ENCODE measurements at places on chromosomes 7 and 10.

- DNase-seq: no peak
Observed at GRCh38 chr10:10205906-10206305, 811.8 kb upstream of the CELF2 start.

DNA sequence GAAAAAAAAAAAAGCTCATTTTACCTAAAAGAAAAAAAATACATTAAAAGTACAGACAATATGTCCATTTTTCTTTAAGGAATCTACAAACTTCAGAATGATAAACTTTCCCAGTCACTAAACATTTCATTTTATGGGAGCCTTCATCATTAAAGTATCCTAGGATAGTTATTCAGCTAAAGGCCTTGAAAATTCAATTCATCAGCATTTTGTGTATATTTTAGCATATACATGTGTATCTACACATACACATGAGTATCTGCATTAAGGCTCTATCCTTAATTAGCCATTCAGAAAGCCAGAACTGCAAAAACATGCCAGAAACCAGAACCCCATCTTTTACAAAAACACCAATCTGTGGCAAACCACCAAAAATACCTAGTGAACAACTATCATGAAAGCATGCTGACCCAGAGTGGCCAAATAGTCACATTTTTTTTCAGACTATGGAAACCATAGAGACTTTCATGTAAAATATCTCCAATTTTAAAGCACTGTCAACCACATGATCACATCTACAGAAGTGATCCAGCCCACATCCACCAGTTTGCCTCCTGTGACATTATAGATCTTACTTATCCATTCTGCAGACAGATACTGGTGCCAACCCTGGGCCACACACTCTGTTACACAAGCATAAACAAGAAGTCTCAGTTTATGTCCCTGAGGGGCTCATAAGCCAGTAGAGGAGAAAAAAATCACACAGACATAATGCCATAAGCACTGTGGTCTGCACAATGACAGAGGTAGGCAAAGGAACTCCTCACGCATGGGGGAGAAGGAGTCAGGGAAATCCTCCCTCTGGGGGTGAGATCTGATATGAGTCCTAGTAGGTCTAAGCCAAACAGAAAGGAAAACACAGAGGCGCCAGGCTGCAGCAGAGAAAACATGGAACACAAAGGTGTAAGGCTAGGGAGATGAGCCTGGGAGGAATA is 79.2 kb downstream of the SRPK2 start:
- no peak for DNase-seq

- DNase-seq: no peak
Observed at GRCh38 chr7:30838008-30838407, 66.8 kb downstream of the MINDY4 start.

DNA sequence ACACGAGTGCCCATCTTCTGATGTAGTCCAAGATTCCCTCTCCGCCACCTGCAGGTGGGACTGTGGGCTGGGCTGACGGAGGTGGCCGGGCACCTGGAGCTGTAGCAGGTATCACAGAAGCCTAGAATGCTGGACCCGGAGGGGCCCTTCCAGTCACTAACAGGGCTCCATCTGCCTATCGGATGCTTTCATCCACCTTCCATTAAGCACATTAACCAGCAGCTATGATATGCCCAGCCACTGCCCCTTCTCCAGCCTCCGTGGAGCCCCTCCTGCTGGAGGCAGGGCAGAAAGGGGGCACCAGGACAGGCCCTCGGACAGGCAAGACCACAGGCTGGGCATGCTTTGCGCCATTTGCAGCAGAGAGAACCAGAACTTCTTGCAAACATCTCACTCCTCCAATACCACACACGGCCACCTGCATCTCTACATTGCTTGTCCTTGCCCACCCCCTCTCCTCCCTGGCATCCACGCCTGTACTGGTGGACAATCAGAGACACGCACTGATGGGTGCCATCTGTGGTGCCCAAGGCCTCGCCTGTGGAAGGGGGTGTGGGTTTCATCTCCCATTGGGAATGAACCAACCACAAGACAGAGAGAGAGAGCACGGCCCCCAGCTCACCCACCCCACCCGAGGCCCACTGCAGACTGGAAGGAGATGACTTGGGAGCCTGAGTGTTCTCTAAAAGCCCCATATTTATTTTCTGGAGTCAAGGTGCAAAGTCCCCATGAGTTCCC is 16.8 kb downstream of the PRKAG2 start:
- DNase-seq: no peak

GRCh38 chr10:36271627-36272340 is 629.7 kb upstream of the FZD8 start:
- DNase-seq: no peak

DNA sequence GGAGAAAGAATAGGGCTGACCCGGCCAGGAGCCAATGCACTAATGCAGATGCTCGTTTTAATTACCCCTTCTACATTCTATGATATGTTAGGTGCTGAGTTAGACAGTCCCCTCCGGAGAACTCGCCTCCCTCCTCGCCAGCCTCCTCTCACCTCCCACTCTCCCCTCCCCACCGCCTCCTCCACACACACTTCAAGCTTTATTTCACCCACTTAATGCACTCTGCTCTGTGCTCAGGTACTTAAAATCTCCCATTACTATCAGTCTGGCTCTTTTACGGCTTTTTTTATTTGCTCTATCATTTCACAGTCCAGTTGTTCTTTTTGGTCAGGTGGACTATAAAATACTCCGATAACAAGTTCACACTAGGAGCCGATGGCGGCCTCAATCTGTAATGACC is 231.6 kb downstream of the TEX36 start:
- no peak for DNase-seq

All from CD4-positive, alpha-beta T cell treated with Interferon alpha-2 for 1 hour (primary cell).